ENCODE measurements at places on chromosomes 11 and 22.
A peak's percentile ranks its signal among the peaks of the same experiment; 100 is the strongest.

- no peak for DNase-seq
Measured at GRCh38 chr11:123833095-123833494, 26.9 kb upstream of the OR6M1 start.

- DNase-seq, result no peak
Measured at GRCh38 chr11:75480185-75481175, 45.3 kb downstream of the GDPD5 start.

GRCh38 chr11:2666401-2666741 lies 33.4 kb downstream of the KCNQ1OT1 start:
- DNase-seq, result no peak

GRCh38 chr11:110148775-110149744 lies 55.9 kb downstream of the ZC3H12C start:
- no peak for DNase-seq

DNA sequence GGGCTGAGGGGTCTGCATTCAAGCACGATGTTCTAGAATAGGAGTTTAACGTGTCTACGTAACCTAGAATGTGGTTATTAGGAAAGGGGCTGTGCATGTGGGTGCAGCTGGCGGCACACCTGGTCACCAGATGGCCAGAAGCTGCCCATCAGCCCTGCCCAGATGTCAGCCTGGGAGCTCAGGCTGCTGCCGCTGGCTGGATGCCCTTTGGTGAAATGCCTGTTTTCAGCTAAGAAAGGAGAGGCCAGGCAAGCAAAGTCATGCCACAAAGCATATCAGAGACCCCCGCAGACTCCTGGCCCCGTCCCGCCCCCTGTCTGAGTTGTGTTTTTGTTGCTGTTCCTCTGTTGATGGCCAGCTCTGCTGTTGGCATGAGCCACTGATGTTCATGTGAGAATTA lies 11.3 kb upstream of the ADORA2A start:
- no peak for DNase-seq

DNA sequence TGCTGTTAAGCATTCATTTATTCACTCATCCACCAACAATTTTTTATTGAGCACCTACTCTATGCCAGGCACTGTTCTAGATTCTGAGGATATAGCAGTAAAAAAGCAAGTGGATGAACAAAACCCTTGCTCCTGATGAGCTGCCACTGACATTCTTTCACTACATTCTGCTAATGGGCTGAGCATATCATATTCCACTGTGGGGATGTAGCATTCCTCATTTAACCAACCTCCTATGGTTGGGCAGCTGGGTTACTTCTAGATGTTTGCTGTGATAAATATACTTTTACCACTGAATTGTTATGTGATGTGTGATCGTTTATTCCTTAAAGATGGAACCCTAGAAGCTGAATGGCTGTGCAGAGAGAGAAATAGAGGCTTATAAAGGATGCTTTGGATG lies 176.9 kb downstream of the MN1 start:
- DNase-seq, result no peak

DNA sequence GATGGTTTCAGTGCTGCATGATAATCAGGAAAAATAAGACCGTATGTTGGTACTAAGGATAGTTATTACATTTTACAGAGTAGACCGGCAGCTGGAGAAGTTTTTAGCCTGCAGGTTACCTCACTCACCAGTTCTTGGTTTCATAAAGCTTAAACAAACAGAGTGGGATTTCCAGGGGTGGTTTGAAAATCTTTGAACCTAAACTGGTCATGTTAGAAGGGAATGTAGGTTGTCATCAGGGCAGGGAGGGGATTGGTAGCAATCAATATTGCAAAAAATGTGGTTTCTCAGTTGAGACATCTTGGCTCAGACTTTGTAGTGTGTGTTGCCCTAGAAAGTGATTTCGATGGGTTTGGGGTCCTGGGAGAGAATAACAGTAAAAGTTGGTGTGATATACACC lies 17.5 kb downstream of the EXT2 start:
- DNase-seq, result no peak

GRCh38 chr22:38115423-38116205 lies 5.1 kb upstream of the BAIAP2L2 start:
- DNase-seq, result no peak

DNA sequence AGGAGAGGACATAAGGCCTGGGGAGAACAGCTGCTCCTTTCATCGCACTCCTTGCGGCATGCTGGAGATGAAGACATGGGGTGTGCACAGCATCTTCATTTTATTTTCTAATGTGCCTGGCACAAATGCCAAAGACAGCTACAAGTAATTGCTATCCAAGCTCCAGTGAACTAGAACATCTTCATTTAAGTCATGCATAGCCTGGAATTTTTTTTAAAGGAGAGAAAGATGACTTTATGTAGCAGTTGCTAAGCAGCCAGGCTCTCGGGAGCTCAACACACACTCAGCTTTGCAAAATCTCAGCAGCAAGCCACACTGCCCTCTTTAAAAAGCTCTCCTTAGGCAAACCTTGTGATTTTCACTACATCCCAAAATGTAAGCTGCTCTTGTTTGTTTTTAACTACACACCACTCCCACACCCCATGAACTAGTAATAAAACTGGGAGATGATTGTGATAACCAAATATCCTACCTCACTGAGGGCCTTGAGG lies 164.5 kb upstream of the POU2AF2 start:
- DNase-seq, result no peak

DNA sequence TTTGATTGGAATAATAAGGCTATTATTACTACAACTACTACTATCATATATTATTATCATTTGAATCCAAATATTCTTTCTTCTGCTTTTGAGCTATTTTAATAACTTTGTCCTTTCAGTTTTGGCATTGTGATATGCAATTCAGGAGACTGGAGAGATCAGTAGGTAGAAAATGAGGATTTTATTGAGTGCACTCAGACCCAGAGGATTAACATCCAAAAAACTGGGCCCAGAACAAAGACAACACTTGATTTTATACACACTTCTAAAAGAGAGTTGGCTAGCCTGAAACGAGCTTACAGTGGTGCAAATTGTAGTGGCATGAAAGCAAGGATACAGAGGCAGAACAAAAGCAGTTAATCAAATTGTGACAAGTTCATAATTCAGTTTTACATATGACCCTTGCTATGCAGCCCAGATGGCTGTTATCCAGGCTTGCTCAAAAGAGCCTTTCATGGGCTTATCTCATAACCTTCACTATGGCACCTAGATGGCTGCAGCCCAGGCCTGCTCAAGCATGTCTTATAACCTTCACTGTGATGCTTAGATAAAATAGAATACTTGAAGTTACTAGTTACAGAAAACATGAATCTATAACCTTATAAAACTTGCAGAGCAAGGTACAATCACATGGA lies 796.3 kb upstream of the RAG2 start:
- no peak for DNase-seq

- no peak for DNase-seq
Measured at GRCh38 chr22:49677495-49677889, 150.2 kb downstream of the BRD1 start.

GRCh38 chr11:114416441-114416961 lies 16.0 kb downstream of the RBM7 start:
- no peak for DNase-seq

DNA sequence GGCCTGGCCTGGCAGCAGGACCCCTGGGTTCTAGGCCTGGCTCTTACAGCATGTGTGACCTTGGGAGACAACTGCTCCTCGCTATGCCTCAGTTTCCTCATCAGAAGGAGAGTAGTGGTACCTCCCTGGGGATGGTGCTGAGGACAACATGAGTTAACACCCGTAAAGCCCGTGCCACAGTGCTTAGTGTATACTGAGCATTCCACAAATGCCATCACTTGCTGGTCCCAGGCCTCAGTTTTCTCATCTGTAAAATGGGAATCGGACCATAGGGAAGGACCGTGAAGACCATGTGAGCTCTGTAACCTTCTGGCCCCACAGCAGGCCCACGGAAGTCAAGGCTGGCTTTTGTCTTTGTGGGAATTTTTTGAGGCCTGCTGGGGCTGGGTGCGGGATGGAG lies 52.4 kb downstream of the DHCR7 start:
- DNase-seq, result no peak

GRCh38 chr11:47564933-47565339 lies 463 bp upstream of the PTPMT1 start:
- DNase-seq, result no peak

GRCh38 chr11:118230088-118230487 lies 5.3 kb upstream of the JAML start:
- DNase-seq, result no peak

GRCh38 chr11:122424636-122425035 lies 230.9 kb upstream of the UBASH3B start:
- DNase-seq, result no peak

DNA sequence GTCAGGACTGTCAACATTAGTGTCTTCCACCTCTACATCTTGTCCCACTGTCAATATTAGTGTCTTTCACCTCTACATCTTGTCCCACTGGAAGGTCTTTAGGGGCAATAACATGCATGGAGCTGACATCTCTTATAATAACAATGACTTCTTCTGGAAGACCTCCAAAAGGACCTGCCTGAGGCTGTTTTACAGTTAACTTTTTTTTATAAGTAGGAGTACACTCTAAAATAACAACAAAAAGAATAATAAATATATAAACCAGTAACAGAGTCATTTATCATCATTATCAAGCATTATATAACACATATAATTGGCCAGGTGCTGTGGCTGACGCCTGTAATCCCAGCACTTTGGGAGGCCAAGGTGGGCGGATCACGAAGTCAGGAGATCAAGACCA lies 57.5 kb downstream of the PAK1 start:
- no peak for DNase-seq

DNA sequence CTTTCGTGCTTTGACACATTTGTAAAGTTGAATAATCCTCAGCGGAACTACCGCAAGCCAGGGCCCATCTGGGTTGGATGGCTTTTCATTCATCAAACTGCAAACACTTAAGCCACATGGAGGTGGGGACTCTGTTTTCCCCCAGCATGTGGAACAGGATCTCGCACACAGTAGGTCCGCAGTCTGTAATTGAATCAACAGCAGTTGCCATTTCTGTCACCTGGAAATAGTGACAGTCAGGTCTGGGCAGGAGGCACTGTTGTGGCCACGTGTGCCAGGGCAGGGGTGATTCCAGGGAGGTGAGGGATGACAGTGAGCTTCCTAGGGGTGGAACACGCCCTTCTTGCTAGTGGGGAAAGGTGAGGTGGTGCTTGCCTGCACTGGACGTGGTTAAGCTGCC lies 50.7 kb upstream of the ANO1 start:
- DNase-seq, result no peak

DNA sequence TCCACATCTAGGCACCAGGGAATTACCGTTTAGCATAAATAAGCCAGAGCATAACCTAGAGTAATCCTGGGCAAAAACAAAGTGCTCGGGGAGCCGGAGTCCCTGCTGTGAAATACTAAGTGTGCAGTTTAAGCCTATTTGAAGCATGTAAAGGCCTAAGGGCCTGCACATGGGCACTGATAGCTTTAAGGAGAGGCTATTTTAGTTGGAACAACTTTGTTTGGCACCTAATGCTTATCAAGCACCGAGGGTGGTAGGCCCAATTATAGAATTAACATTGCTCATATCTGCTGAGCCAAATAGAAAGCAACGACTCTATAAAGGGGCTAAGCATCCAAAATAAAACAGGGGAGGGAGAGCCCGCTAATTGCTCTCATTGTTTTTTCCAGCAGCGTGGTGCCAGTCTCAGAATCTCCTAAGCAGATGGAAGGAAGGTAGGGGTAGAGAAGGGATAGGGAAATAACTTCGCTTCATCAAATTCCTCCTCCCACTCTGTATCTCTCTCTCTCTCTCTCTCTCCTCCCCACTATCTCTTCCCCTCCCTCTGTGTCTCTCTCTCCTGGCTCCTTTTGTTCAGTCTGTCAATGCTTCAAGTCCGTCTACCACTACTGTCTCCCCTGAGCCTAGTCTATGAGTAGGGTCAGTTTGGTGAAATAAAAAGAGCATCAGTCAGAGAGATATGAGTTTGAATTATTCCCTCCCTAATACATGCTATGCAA lies 292.8 kb downstream of the NXPE2 start:
- no peak for DNase-seq

- no peak for DNase-seq
Measured at GRCh38 chr11:73671701-73672100, 25.3 kb downstream of the PLEKHB1 start.

DNA sequence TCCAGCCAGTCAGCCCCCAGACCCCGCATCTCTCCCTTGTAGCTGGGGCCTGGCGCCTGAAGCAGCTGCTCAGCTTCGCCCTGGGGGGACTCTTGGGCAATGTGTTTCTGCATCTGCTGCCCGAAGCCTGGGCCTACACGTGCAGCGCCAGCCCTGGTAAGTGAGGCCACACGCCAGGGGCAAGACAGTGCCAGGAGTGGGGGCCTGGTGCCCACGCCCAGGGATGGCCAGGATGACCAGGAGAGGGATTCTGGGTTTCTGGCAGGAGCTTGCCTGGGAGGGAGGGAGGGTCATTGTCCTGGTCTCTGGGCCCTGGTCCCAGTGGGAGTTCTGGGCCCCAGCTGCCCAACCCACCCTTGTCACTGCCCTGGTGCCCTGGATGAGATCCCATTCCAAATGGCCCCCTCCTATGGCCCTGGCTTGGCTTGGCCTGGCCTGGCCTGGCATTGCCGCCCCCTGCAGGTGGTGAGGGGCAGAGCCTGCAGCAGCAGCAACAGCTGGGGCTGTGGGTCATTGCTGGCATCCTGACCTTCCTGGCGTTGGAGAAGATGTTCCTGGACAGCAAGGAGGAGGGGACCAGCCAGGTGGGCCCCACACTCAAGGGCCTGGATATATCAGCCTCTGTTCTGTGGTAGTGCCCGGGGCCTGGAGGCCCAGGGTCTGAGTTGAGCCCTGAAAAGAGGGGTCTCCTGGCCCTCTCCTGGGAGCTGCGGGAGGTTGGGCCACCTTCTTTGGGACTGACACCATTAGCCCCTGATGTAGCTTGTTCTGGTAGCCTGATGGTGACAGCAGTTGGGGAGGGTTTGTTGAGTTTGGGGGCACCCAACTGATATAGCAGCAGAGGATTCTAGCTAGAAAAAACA lies 3.7 kb downstream of the SLC39A13 start:
- DNase-seq, result peak; percentile 38

GRCh38 chr11:68930991-68931855 lies 27.5 kb downstream of the IGHMBP2 start:
- no peak for DNase-seq

DNA sequence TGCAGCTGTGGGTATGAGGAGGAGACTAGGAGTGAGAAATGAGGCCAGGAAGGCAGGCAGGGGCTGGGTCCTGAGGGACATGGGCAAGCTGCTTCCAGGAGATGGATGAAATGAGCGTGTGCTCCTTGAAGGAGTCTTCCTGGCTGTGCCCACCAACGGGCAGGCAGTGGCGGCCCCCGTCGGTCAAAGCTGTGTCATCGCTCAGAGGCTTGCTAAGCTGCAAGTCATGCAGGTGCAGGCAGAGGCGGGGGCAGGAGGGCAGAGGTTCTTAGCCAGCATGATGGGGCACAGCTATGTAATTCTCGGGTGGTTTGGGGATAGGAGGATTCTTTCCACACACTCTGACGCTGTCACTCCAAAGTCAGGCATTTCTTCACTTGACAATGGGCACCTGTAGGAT lies 12.5 kb upstream of the PEX26 start:
- DNase-seq, result no peak

DNA sequence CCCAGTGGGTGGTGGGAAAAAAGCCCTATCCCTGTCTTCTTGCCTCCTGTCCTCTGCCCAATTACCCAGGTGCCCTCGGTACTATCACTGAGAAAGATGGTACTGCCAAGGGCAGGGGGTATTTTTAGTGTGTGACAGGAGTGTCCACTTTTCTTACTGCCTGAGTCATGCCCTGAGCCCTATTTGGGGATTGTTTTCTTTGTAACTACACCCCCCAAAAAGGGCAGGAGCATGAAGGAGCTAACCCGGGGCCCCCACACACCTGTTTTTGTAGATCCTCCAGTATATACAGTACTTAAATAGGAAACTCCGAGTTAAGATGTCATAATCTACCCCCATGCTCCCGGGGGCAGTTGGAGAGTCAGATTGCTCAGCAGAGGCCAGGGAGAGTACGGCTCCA lies 3.8 kb downstream of the SMTNL1 start:
- DNase-seq, result no peak

All from stimulated activated CD8-positive, alpha-beta memory T cell treated with anti-CD3 and anti-CD28 coated beads, Interleukin-15, amount 100 ng/mL, for 48 hours (primary cell).